ENCODE measurements at places on chromosomes 11 and 22.

GRCh38 chr22:19638282-19639015 is 75.9 kb upstream of the SEPTIN5 start:
- no peak for DNase-seq

DNA sequence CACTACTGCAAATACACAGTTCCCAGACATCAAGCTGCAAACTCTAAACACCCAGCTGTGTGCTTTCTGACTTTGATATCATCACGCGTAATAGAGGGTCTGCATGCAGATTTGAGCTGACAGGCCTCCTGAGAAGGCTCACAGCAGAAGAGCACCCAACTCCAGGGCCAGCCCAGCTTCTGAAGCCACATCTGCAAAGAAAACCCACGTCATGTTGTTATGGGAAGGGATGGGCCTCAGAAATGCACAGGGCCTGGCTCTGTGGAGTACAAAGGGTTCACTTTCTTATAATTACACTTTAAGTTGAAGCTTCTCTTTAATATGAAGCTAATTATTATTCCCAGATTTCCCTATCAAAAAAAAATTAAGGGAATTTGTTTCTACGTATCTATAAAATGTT is 927.9 kb downstream of the NTM start:
- no peak for DNase-seq

GRCh38 chr11:115670538-115671205 is 166.5 kb upstream of the CADM1 start:
- DNase-seq: no peak

GRCh38 chr22:28395920-28396753 is 283.5 kb downstream of the TTC28 start:
- no peak for DNase-seq

- no peak for DNase-seq
Measured at GRCh38 chr22:25409240-25409639, 155.2 kb upstream of the GRK3 start.
